ENCODE measurements at places on chromosomes 2 and 18.

GRCh38 chr2:72347081-72347480 lies 199.4 kb upstream of the CYP26B1 start:
- DNase-seq = no peak

DNA sequence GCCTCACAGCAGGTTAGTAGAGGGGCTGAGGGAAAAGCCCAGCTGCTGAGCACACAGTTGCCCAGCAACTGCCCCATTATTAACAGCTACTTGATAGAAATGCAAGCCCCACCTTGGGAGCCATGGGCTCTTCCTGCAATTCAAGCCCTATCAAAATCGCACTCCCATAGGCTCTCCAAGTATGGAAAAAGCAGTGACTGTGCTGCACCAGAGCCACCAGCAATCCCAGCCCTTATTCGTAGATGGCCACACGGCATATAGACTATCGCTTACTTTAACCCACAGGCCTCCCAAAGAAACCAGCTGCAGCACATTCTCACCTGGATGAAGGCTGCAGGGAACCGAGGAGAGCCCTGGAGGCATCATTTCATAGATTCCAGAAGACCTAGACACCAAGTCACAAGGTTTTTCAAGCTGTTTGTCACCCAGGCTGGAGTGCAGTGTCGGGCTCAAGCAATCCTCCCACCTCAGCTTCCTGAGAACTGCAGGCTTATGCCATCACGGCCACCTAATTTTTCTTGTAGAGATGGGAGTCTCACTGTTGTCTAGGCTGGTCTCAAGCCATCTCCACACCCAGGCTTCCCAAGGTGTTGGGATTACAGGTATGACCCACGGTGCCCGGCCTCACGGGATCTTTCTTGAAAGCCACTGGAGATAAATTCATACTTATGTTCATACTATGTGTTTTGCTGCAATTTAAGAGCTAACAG lies 11.3 kb downstream of the NCL start:
- no peak for DNase-seq

DNA sequence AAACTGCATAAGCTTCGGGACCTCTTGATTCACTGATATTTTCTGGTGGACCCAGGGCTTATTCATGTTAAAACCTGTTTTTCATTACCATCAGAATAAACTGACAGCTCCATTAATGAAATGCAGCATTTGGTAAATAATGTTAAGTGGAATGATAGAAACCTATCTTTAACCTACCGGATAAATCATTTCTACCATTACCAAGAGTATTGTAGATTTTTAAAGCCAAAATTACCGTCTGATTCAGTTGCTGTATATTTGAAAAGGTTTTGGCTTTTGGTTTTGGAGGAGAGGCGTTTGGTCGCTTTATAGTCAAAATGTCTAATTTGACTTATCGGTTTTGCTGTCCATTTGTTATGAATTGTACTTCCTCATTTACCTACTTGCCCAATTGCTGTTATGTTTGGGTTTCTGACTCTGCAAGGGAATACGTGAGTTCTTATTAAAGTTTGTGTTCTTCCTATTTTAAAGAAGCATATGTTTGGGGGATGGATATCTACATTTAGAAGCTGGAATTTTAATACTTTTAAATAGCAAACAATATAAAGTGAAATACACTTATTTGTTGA lies 1.0 kb upstream of the CUL3 start:
- no peak for DNase-seq

DNA sequence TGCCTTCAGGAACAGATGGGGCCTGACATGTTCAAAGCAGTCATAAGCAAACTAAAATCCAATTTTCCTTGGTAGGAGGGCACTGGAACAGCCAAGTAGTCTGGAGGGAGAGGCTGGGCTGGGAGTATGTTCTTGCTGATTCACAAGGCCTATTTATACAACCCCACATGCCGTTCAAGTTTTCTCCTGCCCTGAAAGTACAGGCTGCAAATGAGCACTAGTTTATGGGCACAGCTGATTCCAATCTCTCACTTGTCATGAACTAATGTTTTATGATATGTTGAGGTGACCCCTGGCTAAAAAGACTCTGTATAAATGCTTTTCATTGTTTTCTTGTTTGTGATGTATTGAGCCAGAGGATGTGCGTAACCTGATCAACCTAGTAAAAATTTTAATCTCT lies 183.4 kb upstream of the SRD5A2 start:
- no peak for DNase-seq

- no peak for DNase-seq
These were observed 250.9 kb downstream of the FBXO15 start for GRCh38 chr18:73896685-73897084.

- peak; percentile 20 for DNase-seq
These were observed 306.0 kb downstream of the BCL11A start for GRCh38 chr2:60247471-60247870.

- DNase-seq = no peak
These were observed 61.5 kb upstream of the L3MBTL4 start for GRCh38 chr18:6476190-6476589.

DNA sequence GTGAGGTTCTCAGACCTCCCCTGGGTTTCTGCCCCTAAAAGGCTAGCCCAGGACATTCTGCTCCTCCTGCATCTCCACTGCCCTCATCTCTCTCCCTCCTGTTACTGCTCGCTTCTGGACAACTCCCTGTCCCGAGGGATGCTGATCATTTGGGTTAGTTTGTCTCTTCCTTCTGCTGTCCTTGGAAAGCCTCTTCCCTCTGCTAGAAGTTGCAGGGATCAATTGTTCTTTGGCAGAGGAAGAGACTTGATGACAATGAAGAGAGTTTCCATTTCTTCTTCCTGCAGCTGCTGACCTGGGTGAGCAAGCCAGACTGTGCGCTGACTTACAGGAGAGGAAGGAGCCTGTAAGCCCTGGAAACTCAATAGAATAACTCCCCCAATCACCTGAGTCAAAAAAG lies 68.9 kb downstream of the RDH14 start:
- no peak for DNase-seq

DNA sequence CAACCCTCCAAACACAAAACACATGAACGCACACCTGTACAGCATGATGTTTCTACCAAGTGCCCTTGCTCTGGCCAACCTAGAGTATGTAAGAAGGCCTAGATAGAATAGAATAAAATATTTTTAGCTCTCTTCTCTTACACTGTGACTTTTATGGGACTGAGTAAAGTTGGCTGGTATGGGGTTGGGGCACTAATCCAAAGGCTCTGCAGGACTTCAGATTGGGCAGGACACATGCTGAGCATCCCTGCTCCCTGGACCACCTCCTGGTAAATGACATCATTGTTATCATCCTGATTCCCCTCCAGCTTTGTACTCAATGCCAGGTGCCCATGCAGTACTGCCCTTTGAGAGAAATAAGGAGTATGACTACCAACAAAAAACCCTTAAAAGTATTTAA lies 322.2 kb downstream of the SLC8A1 start:
- no peak for DNase-seq

DNA sequence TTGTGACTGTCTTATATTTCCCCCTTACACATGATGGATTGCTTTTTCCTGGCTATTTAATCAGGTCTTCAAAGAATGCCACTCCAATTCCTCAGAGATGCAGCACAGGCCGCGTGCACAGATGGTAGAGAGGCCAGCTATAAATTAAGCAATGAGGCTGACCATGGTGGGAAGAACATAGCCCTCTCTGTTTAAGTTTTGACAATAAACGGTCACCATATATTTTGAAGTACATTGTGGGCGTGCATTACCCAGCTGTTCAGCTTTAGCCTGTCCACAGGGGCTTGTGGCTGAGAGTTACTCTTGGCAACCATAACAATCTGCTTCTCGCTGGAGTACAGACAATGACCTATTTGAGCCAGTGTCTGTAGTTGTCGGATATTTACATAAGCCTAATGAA lies 730.8 kb downstream of the DCC start:
- no peak for DNase-seq

DNA sequence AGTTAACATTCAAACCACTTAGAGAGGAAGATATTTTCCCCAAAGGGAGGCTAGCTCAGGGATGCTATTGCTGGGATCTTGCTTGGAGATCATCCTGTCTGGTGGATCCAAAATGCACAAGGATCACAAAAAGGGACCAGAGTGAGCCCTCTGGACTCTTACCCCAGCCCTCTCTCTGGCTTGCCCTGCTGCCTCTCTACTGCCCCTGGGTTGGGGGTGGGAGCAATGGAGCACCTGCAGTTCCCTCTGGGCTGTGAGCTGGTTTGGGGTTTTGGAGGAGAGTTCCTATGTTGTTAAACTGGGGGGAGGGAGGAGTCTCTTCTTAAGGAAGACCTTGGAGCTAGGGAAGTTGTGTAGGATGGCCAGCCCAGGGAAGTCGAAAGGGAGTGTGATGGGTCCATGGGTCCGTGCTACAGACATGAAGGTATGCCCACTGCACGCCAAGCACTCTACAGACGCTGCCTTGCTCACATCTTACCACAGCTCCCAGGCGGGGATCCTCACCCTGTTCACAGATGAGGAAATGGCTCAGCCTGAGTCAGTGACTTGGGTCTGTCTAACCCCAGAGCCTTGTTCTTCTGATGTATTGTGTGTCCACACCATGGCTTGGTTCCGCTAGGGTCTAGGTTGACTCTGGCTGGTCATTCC lies 3.8 kb downstream of the LBH start:
- DNase-seq = no peak

DNA sequence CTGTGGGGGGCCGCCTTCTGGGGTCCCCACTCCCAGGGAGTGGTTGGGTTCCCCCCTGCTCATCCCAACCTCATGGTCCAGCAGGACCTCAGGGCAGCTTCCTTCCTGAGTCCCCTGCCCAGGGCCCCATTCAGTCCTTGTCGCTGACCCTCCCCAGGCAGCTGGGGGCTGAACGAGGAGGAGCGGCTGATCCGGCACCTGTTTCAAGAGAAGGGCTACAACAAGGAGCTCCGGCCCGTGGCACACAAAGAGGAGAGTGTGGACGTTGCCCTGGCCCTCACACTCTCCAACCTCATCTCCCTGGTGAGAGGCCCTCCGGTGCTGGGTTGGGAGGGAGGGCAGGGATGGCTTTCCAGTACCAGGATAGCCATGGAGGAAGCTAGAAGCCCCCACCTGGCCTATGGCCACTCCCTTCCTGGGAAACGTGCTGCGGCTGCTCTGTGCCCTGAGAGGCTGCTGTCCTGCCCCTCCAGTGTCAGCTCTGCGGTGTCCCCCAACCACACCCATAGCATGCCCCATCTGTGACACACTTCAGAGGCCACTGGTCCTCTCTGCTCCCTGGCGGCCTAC lies 497 bp downstream of the CHRND start:
- DNase-seq = no peak

DNA sequence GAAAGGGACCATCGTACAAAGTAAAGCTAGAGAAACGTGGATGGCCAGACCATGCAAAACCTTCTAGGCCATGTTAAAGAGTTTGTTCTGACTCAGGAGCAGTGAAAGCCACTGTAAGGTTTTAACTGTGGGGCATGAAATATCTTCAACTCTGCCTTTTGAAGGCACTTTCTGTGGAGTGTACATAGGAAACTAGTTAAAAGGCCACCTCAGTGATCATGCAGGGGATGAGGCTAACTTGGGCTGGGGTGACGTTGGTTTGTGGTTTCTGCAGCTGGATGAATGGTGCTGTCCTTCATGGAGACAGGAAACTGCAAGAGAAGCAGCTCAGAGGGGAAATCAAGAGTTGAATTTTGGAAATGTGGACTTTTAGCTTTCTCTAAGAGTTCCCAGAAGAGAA lies 190.7 kb downstream of the CDCA7 start:
- DNase-seq = no peak

GRCh38 chr2:200003444-200003843 lies 48.1 kb downstream of the MAIP1 start:
- DNase-seq = no peak

DNA sequence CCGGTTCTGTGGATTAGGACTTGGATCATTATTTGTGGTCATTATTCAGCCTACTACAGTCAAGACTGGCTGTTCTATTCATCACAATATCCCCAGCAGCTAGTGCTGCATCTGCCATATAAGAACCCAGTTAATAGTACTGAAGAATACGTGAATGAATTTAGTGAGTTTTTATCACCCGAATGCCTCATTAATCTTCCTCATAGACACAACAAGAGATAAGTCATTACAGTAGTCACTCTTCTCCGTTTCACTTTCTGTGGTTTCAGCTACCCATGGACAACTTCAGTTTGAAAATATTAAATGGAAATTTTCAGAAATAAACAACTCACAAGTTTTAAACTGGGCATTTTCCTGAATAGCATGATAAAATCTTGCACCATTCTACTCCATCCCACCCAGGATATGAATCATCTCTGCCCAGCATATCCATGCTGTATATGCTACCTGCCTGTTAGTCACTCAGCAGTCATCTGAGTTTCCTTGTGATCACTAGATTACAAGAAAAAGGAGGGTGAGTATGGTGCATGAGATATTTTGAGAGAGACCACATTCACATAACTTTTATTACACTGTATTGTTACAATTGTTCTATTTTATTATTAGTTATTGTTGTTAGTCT lies 363.7 kb upstream of the CHAC2 start:
- DNase-seq = no peak

DNA sequence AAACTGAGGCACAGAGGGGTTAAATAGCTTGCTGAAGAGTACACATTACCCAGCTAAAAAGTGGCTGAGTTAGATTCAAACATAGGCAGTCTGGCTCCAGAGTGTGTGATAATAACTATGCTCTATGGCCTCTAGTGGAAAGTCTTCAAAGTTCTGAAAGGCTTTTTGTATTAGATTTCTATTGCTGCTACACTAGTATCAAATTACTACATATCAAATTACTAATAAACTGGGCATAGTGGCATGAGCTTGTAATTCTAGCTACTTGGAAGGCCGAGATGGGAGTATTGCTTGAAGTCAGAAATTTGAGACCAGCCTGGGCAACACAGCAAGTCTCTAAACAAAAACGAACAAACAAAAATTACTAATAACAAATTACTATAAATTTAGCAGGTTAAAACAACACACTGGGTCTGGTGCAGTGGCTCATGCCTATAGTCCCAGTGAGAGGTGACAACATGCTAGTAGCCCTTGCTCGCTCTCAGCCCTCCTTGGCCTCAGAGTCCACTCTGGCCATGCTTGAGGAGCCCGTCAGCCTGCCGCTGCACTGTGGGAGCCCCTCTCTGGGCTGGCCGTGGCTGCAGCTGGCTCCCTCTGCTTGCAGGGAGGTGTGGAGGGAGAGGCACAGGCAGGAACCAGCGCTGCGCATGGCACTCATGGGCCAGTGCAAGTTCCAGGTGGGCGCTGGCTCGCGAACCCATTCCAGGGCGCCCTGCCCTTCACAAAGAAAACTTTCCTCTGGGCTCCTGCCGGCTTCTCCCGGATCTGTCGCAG lies 38.2 kb upstream of the TWSG1 start:
- no peak for DNase-seq

DNA sequence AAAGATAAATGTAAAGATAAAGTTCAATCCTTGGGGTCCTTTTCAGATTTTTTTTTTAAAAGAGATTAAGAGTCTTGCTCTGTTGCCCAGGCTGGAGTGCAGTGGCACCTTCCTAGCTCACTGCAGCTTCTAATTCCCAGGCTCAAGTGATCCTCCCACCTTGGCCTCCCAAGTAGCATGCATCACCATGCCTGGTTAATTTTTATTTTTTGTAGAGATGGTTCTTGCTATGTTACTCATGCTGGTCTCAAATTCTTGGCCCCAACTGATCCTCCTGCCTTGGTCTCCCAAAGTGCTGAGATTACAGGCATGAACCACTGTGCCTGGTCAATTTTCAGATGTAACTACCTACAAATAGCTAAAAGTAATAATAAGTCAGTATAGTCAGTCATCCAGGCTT lies 21.1 kb downstream of the NFE2L2 start:
- DNase-seq = no peak

GRCh38 chr2:61639721-61640120 lies 101.6 kb upstream of the XPO1 start:
- DNase-seq = no peak
